ENCODE measurements at places on chromosomes 2 and 18.

DNA sequence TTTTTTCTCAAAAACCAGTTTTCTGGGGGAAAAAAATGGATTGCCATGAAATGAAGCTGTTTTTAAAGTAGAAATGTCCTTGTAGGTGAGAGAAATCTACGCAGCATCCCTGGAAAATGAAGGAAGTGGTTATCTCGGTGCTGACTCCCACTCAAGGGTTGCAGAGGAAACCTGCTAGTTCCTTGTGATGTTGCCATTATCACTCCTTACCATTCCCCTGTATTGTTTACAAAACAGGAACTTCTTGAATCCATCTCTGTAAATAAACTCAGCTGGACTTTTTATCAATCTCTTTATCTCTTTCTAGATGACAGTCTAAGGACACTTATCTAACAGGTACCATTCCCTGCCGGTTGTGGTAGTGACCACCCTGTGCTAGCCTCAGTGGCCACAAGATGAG is 61.2 kb downstream of the FEZ2 start:
- DNase-seq: no peak

GRCh38 chr2:183996825-183997793 is 601.2 kb upstream of the ZNF804A start:
- DNase-seq: no peak

DNA sequence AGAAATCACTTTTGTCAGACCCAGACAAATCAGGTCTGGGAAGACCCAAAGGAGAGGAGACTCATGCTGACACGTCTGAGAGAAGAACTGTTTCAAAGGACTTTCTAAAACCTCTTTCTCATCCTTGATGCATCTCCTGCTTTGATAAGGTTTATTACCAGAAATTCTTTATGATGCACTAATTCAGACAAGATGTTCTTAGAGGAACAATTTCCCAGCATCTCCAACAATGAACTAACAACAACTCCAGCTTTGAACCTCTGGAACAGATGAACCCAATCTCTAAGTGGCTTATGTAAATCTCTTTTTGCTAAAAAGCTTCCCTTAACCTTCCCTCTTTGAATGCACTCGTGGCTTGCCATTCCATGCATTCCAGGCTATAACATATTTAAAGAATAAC is 15.9 kb upstream of the SERPINB11 start:
- no peak for DNase-seq

DNA sequence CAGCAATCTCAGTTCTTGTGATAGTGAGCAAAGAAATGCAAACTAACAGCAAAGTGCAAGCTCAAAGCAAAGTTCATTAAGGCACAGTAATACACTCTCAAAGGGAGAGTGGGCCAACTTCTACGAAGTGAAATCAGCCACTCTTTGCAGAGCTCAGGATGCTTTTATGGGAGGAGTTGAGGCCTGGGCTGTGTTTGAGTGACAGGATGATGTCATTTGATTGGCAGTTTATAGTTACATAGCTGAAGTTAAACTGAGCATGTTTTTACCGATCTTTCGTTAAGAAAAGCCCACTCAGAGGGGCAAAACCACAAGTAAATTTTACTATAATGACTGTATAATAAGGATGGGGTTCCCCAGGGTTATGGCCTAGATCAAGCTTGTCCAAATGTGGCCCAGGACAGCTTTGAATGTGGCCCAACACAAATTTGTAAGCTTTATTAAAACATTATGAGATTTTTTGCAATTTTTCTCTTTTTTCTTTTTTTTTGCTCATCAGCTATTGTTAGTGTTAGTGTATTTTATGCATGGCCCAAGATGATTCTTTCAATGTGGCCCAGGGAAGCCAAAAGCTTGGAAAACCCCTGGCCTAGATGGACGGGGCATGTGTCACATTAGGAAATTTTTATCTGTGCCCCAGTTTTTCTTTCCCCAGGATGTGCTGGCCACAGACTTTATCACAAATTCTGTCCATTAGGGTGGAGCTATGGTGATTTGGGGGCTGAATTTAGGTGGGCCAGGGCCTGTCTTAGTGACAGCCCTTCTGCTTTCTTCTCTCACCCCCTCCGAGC is 8.3 kb upstream of the DNAH7 start:
- no peak for DNase-seq

DNA sequence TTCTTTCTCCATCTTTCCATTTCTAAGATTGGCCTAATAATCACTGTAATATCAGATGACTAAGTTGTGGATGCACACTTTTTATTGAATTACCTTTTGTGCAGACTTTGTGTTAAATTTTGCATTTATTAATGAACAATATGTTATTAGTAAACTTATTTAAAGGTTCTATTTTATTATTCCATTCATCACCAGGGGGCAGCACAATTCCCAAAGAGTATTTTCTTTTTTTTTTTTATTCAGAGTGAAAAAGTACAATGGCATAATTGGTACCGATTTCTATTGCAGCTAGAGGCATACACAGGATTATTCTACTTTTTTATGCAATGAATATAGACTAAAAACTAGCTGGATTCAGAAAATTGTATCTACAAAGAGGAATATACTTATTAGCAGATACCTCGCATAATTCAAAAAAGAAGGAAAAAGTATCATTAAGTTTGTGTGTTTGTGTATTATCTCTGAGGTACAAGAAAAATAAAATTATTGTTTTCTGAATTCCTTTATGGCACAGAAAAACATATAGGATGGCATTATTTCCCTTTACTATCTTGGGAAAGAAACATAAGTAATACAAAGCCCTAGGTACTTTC is 390.6 kb downstream of the ERBB4 start:
- no peak for DNase-seq

DNA sequence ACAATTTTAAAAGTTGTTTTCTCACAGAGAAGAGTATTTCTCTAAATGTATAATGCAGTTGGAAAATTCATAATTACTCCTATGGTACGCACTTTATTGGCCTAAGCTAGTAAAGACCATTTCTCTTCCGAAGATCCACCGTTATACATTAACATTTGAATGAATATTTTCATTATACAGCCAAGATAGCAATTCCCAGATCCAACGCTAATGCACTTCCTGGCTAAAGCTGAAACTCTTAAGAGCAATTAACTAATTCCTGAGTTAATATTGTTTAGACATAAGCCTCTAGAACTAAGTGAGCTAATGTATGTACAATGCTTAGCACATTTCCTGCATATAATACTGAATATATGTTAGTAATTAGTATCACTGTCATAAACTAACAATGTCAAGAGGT is 56.2 kb downstream of the PDK1 start:
- DNase-seq: no peak

DNA sequence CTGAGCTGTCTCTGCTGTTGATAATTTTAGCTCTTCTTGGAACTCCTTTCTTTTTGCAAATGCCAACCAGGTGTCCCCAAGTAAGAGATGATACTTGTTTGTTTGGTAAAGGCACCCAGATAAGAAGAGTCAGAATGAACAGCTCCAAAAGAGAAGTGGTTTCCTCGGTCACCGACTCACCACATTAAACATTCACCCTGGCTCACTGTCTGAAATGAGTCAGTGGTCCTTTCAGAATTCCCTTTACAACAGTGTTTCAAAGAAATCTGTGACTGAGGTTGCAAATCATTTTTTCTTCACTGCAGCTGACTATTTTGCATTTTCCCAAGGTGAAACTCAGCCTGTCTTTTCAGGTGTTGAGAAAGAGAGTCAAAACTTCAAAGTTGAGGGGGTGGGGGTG is 16.2 kb upstream of the CXCR4 start:
- DNase-seq: no peak

GRCh38 chr2:60719331-60719730 is 36.7 kb upstream of the PAPOLG start:
- DNase-seq: no peak

DNA sequence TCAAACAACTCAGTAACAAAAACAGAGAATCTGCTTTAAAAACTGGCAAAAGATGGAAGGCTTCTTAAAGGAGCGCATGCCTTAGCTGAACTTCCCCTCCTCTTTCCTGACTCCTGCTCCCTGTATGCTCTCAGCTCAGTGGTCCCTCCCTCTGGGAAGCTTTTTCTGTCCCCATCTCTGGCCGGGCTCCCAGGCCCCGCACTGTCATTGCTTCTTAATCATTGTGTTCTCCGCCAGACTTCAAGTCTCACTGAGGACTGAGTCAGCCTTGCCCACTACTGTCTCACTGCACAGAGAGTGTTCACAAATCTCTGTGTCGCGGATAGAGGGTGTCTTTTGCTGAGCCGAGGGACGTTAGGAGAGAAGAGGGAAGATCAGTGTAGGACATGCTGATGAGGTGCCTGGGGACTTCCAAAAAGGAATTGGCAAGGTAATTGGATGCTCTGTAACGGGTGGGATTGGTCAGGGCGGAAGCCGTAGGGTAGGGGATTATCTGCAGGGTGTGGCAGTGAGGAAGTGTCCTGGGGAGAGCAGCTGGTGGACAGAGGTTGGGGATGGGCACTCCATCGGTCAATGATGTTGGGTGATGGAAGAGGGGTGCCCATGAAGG is 16.2 kb downstream of the TOGARAM2 start:
- DNase-seq: no peak

- DNase-seq: no peak
Observed at GRCh38 chr2:74502147-74502719, 2.8 kb upstream of the LBX2 start.

DNA sequence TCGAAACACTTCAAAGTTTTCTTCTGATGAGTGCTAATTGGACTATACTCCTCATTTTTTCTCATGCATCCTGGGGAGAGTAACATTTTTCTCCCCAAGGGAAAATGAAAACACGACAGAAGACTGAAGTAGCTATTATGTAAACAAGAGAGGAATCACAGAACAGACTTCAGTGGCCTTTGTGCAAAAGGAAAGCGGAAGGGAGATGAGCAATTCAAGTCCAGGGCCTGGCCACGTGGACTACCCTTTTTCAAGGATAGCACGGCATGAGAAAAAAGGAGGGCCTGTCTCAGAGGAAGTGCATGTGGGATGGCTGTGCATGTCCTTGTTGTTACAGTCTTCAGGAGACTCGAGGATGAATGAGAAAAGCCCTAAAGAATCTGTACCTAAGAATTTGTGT is 43.8 kb upstream of the KCNE4 start:
- DNase-seq: no peak

DNA sequence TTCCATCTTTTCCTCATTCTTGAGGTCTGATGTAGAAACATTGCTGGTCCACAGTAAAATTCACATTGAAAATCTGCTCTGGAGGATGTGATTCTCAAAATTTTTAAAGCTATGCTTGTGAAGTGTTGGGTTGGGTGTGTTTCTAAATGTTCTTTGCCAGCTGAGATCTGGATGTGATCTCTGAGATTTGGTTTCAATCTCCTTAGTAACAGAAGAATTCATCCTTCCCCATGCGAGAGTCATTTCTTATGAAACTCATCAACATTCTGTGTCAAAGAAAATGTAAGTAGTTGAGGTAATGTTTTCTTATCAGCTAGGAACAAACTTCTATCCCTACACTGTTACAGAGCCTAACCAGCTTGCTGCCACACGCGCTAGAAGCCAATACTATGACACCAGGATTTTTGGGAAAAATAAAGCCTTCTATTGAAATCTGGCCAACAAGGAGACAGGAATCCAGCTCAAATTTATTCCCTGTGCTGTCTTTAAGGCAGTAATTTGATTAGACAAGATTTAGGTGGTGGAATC is 134.9 kb downstream of the PTH2R start:
- no peak for DNase-seq

- DNase-seq: no peak
Observed at GRCh38 chr2:60357996-60358395, 195.5 kb downstream of the BCL11A start.

- DNase-seq: no peak
Observed at GRCh38 chr2:135528006-135528405, 3.0 kb downstream of the ZRANB3 start.

- no peak for DNase-seq
Observed at GRCh38 chr18:11548396-11548795, 61.0 kb upstream of the SLC35G4 start.

DNA sequence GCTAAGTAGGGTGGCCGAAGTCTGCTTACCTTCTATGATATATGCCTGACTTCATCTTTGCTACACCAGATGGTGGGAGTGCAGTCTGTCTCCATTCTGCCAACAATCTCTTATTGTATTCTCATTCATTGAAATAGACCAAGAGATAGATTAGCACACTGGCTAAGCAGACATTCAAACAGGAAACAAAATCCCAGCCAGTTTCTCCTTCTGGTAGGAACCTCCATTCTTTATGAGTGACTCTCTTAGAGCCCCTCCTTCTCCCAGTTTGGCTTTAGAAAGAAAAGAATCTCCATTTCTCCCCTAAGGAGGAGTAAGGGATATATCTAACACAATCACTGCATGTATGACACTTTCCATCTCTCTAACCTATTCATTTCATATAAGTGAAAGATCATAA is 118.9 kb upstream of the COL5A2 start:
- no peak for DNase-seq

GRCh38 chr2:85865539-85866164 is 23.1 kb downstream of the ST3GAL5 start:
- DNase-seq: no peak

DNA sequence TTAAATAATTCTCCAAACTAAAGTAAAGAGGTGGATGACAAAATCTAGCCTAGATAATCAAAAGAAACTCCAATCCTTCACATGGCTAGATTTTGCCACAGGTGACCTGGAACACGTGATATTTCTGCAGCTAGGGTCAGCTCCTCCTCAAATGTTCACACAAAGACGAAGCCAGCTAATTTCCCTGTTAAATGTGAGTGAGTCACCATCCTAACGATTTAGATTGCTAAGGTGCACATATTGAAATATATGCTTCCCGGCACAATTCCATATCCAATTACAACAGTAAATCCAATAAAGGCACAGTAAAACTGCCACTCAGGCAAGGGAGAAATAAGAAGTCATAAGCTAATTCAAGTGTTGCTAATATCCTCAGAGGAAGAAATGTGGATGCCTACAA is 28.7 kb downstream of the IKZF2 start:
- DNase-seq: no peak

- no peak for DNase-seq
Observed at GRCh38 chr2:180001726-180002125, 5.4 kb downstream of the CWC22 start.

- no peak for DNase-seq
Observed at GRCh38 chr2:131016826-131017741, 76.2 kb downstream of the FAM168B start.

Measured in activated naive CD4-positive, alpha-beta T cell (primary cell).